ENCODE measurements at places on chromosomes 5 and 9.

DNA sequence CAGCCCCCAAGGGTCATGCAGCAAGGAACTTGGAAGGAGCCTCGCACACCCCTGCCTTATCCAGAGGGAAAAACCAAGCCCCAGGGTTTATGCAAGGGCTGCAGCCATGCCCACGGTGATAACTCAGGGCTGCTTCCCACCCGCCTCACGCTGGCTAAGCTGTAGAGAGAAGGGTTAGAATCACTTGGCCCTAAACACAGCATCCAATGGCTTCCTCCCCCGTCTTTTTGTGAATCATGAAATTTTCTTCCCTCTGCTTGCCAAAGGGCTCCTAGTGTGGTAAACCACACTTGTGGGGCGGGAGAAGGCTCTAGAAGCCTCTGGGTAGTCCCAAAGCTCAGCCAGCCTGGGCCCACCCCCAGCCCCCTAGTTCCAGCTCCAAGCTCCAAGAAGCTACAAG, 55.9 kb upstream of the ORM1 start:
- no peak for DNase-seq

- DNase-seq = peak; percentile 41
Measured at GRCh38 chr5:73743161-73743560, 117.2 kb downstream of the ARHGEF28 start.

DNA sequence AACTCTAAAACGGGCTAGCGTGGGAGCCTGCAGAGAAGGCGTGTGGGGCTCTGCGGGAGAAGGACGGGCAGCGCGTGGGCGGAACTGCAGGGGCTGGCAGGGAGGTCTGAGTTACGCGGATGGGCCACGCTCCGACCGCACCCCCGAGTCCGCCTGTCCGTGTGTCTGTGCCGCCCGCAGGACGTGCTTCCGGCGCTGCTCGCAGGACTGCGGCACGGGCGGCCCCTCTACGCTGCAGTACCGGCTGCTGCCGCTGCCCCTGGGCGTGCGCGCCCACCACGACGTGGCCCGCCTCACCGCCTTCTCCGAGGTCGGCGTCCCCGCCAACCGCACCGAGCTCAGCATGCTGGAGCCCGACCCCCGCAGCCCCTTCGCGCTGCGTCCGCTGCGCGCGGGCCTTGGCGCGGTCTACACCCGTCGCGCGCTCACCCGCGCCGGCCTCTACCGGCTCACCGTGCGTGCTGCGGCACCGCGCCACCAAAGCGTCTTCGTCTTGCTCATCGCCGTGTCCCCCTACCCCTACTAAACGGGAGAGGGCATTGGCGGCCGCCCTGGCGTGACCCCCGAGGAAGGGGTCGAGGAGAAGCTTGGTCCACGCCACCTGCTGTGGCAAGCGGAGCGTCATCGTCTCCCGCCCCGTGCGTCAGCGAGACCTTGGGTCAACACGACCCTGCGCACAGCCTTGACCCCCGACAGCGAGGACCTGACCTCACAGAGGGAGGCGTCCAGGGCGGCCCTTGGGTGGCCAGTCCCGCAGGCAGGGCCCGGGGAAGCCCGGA, 11.4 kb upstream of the ASS1 start:
- no peak for DNase-seq

GRCh38 chr5:173886150-173886549, 2.0 kb upstream of the CPEB4 start:
- DNase-seq = no peak

All from myocyte (in vitro differentiated cells).